ENCODE measurements at places on chromosomes 4 and X. TPM values are rescaled to one million over a fixed set of nuclear protein-coding genes. Genes with fewer than 3 reads are reported as not detected.

The GRIA2 gene
- total RNA-seq: not detected

The PRRG1 gene
- not detected for total RNA-seq

The KCNIP4 gene
- not detected for total RNA-seq

The MND1 gene
- total RNA-seq: 29.1 TPM

The FMR1NB gene
- total RNA-seq: not detected

The PPBP gene
- not detected for total RNA-seq

GRCh38 chrX:46407036-46407752 is 138.0 kb downstream of the ZNF674 start:
- H3K27me3 ChIP-seq: no peaks in the 10 kb centered on the region
- no peak for DNase-seq
- no peaks in the 10 kb centered on the region for H3K4me1 ChIP-seq
- H3K27ac ChIP-seq: no peak overlapping the region
- H3K4me3 ChIP-seq: no peak overlapping the region
- H3K36me3 ChIP-seq: no peaks in the 10 kb centered on the region

DNA sequence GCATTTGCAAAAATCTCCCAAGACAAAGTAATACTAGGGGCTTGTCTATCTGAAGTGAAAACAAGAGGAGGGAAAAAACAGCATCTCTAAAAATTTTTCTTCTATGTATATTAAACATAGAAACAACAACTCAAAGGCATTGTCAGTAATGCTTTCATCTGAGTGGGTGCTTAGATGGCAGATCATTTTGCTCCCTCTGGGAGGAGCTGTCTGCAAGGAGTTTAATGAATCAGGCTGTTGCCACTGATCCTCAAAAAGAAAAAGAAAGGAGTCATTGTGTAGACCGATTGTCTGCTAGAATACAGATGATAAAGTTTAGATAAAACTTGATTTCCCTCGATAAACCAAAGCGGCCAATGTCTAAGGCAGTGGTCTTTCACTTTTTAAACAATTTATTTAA is 49.7 kb upstream of the KLHL8 start:
- H3K27me3 ChIP-seq: peaks cover 3% of the 10 kb centered on the region
- no peaks in the 10 kb centered on the region for H3K36me3 ChIP-seq
- H3K4me1 ChIP-seq: no peaks in the 10 kb centered on the region

GRCh38 chr4:105569057-105569865 is 16.8 kb downstream of the ARHGEF38 start:
- H3K36me3 ChIP-seq: no peaks in the 10 kb centered on the region
- no peak overlapping the region for H3K27ac ChIP-seq

DNA sequence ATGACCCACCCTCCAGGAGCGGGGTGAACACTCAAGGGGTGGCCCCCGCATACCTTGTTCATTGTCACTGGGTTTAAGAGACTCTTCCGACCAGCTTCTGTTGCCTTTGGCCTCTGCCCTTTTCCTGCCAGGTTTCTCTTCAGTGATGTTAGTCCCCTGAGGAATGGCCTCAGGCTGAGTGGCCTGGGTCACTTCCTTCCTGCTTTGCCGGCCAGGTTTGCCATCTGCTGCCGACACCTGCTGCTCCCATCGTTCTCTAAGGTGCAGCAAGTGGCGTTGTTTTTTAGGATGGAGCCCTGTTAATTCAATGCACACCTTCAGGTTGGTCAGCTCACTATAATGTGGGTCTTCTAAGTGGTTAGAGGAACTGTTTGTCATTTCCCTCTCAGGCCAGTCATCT is 34.2 kb downstream of the BCOR start:
- DNase-seq: no peak
- H3K4me3 ChIP-seq: peak overlapping the region; percentile 9
- peak overlapping the region; percentile 1 for H3K27ac ChIP-seq
- peaks cover 18% of the 10 kb centered on the region for H3K36me3 ChIP-seq
- no peaks in the 10 kb centered on the region for H3K27me3 ChIP-seq

DNA sequence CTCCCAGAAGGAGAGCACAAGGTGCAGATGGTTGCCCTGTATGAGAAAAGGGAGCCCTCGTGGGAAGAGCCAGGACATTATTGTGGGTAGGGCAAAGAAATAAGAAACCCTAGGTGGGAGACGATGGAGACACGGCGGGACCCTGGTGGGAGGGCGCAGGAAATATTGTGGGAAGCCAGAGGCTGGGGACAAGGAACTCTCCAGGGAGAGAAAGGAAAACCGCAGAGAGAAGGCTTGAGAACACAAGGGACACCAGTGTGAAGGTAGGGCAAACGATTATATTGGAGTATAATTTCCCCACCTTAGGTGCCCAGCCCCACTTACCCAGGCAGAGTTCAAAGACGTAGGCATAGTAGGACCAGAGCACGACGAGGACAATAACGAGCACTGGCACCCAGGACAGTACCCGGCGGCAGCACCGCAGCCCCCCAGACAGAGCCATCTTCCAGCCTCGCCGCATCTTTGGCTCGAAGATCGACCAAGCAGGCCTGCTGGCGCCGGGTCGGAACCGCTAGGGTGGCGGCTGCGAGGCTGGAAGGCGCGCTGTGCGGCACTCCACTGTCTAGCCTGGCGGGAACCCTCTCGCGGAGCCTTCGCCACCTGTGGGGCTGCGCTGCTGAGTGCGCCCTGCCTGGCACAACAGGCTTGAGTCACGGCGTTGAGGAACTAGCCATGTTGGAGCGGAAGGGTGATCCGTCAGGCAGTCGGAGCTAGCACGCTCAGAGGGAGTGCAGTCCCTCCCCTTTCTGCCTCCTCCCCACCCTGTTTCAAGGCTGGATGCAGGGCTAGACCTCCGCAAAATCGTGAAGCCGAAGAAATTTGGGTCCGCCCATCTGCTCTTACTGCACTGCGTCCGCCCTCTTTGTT is at the start of gene ZDHHC15:
TSS of gene ZDHHC15 (minus strand) at position 473 of the 867 bp plus-strand sequence. CDS start at position 460, 13 bp downstream.
- H3K27me3 ChIP-seq: no peaks in the 10 kb centered on the region
- peak within 1 kb of the TSS; percentile 58 for H3K27ac ChIP-seq
- no peaks in the 10 kb centered on the region for H3K36me3 ChIP-seq
- H3K4me1 ChIP-seq: peaks cover 8% of the 10 kb centered on the region
- H3K4me3 ChIP-seq: peak within 1 kb of the TSS; percentile 88

GRCh38 chr4:83644677-83645659 is 109.1 kb downstream of the GPAT3 start:
- no peak for DNase-seq
- peaks cover 2% of the 10 kb centered on the region for H3K4me1 ChIP-seq

GRCh38 chr4:22488106-22488505 is 27.8 kb downstream of the ADGRA3 start:
- no peak for DNase-seq
- H3K27me3 ChIP-seq: no peaks in the 10 kb centered on the region

- H3K36me3 ChIP-seq: no peaks in the 10 kb centered on the region
- peaks cover 26% of the 10 kb centered on the region for H3K27me3 ChIP-seq
- no peaks in the 10 kb centered on the region for H3K4me1 ChIP-seq
- no peak overlapping the region for H3K27ac ChIP-seq
- DNase-seq: no peak
Measured at GRCh38 chrX:107504006-107504405, 54.6 kb downstream of the FRMPD3 start.

DNA sequence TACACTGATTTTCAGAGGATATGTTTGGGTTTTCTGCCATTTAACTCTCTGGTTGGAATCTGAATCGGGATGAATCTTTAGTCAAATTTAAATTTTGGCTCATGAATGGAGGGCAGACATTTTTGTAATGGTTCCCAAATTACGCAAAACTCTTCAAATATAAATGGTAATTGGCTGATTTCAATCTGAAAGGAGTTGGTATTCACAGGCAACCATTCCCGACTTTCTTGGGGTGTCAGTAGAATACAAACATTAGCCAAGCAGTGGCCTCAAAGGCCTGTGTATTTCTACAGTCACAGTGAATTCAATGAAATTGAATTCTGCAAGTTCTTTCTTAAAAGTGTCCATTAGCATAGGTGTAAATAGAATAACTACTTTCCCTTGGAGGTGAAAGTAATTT is 668.8 kb upstream of the PRKX start:
- H3K4me1 ChIP-seq: no peaks in the 10 kb centered on the region
- H3K4me3 ChIP-seq: no peak overlapping the region
- H3K27ac ChIP-seq: no peak overlapping the region
- H3K27me3 ChIP-seq: no peaks in the 10 kb centered on the region
- H3K36me3 ChIP-seq: no peaks in the 10 kb centered on the region

- H3K36me3 ChIP-seq: peaks cover 2% of the 10 kb centered on the region
- no peak for DNase-seq
- H3K27ac ChIP-seq: no peak overlapping the region
- no peaks in the 10 kb centered on the region for H3K27me3 ChIP-seq
- no peaks in the 10 kb centered on the region for H3K4me1 ChIP-seq
Measured at GRCh38 chr4:146371812-146372211, 149.9 kb downstream of the SLC10A7 start.

DNA sequence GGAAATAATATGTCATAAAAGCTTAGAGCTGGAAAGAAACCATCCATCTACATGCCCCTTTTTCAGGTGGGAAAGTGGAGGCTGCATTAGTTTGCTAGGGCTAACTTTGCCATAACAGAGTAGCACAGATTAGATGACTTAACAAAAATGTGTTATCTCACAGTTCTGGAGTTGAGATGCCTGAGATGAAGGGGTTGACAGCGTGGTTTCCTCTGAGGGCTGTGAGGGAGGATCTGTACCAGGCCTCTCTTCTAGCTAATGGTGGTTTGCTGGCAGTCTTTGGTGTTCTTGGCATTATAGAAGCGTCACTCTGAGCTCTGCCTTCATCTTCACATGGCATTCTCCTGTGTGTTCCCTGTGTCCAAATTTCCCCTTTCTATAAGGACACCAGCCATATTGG is 2.4 kb downstream of the CHRNA9 start:
- DNase-seq: no peak
- H3K27ac ChIP-seq: no peak overlapping the region
- H3K27me3 ChIP-seq: peaks cover 7% of the 10 kb centered on the region
- no peak overlapping the region for H3K4me3 ChIP-seq
- peaks cover 15% of the 10 kb centered on the region for H3K4me1 ChIP-seq

DNA sequence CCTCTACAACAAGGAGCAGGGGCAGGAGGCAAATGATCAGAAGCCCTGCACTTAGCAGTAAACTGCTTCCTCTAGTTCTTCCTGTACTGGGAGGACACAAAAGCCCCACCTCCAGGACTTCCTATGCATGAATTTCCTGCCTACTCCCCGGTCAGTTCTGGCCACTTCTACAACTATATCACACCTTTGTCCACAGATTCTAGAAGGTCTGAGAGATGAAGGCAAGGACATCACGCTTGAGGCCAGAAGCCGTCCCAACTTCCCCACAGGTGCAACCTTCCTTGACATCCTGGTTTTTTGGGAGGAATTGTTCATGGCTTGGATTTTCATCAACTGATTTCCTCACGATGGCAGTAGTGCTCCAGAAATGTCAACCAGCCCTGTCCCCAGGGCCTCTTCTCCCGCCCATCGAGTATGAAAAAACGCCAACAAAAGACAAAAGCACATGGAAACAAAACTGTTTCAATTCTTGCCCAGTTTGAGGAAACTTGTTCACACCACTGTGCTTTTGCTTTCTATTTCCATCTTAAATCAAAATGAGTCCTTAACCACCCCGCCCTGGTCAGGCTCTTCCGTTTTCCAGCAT is 206.5 kb upstream of the STK26 start:
- peak overlapping the region; percentile 80 for H3K4me3 ChIP-seq
- H3K27me3 ChIP-seq: no peaks in the 10 kb centered on the region
- peaks cover 3% of the 10 kb centered on the region for H3K36me3 ChIP-seq
- peaks cover 18% of the 10 kb centered on the region for H3K4me1 ChIP-seq

DNA sequence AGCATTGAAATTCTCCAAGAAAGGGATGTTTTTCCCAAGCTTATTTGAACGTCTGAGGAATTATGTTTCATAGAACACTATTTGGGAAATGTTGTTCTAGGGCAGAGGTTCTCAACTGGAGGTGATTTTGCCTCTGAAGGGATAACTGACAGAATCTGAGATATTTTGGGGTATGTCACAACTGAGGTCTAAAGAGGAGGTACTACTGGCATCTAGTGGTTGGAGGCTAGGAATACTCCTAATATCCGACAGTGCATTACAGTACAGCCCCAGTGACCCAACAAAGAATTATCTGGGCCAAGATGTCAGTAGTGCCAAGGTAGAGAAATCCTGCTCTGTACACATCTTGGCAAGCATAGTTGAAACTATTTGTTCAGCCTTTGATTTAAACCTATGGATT is 6.4 kb downstream of the HSPA4L start:
- no peak for DNase-seq
- H3K4me3 ChIP-seq: no peak overlapping the region
- H3K36me3 ChIP-seq: peaks cover 1% of the 10 kb centered on the region
- H3K27me3 ChIP-seq: peaks cover 52% of the 10 kb centered on the region
- peaks cover 1% of the 10 kb centered on the region for H3K4me1 ChIP-seq
